Kidney (tissue), 22 donors: ENCODE measurements at places on chromosomes 12 and 14. TPM values are rescaled to one million over a fixed set of nuclear protein-coding genes. Genes with fewer than 3 reads are reported as not detected.

The TECPR2 gene
- total RNA-seq, result 30.2 TPM

The DDX54 gene
- total RNA-seq, result 62.0 TPM

GRCh38 chr14:101495284-101495683, 66.0 kb upstream of the DIO3 start:
- H3K36me3 ChIP-seq, result no peaks in the 10 kb centered on the region
- no peaks in the 10 kb centered on the region for H3K27me3 ChIP-seq
- DNase-seq, result peak; percentile 7
- H3K4me3 ChIP-seq, result no peak overlapping the region

DNA sequence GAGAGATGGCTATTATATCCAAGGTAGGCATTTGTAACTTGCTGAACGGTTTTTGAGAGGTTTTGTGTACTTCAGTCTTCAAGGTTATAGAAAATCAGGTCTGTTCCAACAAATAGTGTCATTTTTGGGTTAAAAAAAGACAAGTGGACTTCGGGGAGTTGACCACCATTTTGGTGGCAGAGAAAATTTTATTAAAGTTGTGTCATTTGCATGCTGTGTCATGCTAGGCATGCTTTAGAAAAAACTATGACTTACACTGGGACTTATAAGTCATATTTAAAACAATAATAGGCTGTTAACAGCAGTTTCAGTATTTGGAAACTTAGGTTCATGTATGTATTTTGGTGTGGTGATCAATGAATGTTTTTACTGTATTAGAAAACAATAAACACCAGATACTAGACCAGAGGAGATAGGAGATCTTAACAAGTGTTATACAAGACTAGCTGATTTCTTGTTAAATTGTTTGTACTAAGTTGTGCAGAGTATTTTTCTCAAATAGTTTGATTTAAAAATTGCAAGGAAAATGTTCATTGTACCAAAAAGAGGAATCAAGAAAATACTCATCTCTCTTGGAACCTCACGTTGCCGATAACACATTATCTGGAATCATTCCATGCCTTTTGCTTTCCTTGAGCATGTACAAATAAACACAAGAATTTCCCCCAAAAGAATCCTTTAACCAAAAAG, 1.4 kb downstream of the RAN start:
- no peaks in the 10 kb centered on the region for H3K4me1 ChIP-seq
- H3K27me3 ChIP-seq, result no peaks in the 10 kb centered on the region
- peak overlapping the region; percentile 83 for H3K4me3 ChIP-seq
- DNase-seq, result no peak
- no peak overlapping the region for H3K27ac ChIP-seq

The CCDC196 gene
- not detected for total RNA-seq

- no peaks in the 10 kb centered on the region for H3K4me1 ChIP-seq
- DNase-seq, result no peak
- no peaks in the 10 kb centered on the region for H3K36me3 ChIP-seq
- no peak overlapping the region for H3K27ac ChIP-seq
Measured at GRCh38 chr12:11695321-11695720, 45.8 kb downstream of the ETV6 start.
